ENCODE measurements at places on chromosomes 12 and 14.

GRCh38 chr14:70823281-70823680 is 14.0 kb upstream of the MAP3K9 start:
- no peak for DNase-seq

GRCh38 chr12:40999210-40999609 is 188.9 kb upstream of the PDZRN4 start:
- no peak for DNase-seq

DNA sequence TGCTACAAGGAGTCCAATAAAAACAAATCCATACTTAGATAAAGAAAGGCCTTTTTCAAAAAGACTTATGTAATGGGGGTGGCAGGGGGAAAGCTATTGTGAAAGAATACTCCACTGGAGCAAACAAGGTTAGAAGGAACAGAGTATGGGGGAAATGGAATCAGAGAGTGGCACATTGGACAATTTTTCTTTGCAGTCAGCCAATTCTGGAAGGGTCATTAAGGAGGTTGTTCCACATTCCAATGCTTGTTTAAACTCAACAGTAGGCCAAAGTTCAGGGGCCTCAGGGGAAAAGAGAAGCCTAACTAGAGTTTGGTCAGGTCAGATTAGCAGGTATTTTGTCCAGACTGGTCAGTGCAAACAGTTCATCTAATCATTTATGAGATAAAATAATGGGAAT is 105.2 kb upstream of the RESF1 start:
- no peak for DNase-seq

DNA sequence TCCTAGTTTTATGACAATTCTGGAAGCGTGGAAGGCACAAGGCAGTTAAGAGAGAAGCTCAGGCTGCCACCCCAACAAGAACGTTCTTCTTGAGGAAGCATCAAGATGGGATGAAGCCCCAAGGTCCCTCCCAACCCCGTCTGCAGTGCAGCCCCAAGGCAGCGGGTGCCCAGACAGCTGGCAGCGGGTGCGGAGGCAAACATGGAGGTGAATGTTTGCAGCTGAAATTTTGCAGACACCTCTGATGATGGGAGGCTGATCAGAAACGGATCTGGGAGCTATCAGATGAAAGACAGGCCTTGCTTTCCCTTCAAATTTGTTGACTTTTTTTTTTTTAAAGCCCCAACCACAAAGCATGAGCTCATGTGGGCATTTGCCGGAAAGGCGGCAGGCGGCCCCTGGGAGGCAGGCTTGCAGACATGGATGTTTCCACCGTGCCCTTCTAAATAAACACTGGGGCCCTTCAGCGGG is 230.7 kb upstream of the RTL1 start:
- no peak for DNase-seq

GRCh38 chr12:8890313-8891085 is 23.8 kb upstream of the PHC1 start:
- no peak for DNase-seq

DNA sequence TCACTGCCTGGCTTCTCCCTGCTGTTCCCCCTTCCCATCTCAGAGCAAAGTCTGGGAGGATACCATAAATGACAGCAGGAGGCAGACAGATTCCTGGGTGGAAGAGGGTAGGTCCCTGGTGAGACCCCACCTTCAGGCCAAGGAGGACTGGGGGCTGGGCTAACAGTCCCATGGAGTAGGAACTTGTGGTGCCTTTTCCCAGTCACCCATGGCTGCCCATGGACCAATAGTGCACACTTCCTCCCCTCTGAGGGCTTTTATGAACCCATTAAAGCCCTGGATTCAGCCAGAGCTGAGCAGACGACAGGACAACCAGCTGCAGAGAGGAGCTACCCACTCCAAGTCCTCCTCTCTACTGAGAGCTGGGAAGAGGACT is 36.6 kb upstream of the OR5AU1 start:
- DNase-seq = no peak

- no peak for DNase-seq
These were observed 386.3 kb upstream of the GARIN6 start for GRCh38 chr12:99261256-99261655.

DNA sequence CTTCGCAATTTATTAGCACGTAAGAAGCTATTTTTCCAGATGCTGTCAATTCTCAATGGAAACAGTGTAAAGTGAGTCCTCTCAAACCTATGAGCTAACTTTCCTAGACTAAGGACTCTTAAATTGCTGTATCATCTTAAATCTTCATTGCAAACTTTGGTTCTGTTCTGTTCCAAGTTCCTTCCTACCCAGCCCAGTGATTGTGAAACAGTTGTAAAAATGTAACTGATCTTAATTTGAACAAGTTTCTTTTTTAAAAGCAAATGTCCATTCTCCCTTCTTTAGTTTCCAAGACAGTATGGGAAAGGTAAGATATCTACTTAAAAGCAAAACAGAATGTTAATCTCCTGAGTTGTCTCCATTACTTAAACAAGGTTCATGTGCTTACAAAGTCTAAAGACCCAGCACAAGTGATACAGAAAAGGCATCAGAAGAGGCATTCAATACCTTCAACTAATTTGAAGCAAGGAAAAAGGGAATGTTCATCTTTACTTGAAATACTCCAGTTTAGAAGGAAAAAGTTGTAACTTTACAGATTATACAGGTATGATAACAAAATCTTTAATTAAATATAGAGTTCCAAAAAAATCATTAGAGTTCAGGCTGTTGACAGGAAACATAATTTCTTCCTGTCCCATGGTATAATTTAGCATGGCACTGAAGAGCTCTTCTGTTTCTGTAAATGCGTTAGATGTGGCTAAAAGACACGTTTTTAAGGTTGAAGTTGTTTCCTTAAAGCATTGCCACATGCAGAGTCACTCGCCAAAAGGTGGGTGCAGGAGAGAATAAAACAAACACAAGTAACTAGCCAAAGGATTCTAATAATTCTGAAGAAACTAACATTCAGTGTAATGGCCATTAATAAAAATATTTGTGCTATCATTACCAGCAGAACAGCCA is 101.5 kb upstream of the USP15 start:
- no peak for DNase-seq

DNA sequence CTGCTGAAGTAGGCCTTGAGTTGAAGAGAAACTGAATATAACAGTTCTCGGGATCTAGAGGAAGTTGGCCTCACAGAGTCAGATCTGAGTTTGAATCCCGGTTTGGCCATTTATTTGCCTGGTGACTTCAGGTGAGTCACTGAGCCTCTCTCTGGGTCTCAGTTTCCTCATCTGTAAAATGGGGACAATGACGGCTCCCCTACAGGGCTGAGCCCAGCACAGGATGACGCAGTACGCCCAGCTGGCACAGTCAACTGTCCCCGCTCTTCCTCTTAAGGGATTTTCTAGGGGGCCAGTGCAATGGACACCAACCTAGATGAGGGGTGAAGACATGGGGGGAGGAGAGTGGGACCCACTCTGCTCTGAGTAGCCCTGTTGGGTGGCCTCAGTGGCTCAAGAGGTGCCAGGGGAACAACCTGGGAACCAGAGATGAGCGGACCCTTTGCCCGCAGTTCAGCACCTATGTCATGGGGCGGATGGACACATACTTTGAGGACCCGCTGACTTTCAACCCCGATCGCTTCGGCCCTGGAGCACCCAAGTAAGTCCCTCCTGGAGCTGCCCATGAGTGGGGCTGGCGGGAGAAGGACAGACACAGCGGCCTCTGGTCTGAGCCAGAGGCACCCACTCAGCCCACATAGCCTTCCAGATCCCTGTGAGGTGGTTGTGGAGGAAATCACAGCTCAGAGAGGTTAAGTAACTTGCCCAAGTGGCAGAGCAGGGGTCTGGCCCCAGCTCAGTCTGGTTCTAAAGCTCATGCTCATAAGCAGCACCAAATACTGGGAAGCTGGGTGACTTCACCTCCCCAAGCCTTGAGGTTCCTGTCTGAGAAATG is 41.1 kb downstream of the CYP46A1 start:
- no peak for DNase-seq

DNA sequence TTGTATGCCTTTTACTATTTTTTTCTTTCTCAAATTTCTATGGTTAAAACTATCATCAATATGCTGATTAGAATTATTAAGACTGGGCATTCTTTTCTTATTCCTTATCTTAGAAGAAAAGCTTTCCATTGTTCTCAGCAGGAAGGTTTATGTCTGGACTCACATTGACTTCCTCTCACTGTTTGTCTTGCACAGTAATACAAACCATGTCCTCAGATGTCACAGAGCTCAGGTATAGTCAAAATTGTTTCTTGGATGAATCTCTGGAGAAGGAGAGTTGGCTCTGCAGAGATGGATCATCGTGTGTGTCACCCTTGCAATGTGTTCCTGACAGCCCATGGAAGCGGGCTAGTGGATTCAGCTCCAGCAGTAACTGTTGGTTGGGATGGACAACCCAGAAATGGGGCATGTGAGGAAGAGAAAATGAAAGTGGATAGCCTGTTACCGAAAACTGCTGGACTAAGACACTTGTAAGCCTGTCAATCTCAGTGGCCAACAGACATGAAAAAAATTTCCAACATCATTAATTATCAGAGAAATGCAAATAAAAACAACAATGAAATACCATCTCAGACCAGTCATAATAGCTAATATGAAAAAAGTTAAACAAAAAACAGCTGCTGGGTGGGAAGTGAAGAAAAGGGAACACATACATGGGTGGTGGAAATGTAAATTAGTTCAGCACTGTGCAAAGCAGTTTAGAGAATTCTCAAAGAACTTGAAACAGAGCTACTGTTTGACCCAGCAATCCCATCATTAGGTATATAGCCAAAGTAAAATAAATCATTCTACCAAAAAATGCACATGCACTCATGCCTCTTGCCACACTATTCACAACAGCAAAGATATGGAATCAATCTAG is 967.8 kb downstream of the TMEM121 start:
- DNase-seq = no peak

DNA sequence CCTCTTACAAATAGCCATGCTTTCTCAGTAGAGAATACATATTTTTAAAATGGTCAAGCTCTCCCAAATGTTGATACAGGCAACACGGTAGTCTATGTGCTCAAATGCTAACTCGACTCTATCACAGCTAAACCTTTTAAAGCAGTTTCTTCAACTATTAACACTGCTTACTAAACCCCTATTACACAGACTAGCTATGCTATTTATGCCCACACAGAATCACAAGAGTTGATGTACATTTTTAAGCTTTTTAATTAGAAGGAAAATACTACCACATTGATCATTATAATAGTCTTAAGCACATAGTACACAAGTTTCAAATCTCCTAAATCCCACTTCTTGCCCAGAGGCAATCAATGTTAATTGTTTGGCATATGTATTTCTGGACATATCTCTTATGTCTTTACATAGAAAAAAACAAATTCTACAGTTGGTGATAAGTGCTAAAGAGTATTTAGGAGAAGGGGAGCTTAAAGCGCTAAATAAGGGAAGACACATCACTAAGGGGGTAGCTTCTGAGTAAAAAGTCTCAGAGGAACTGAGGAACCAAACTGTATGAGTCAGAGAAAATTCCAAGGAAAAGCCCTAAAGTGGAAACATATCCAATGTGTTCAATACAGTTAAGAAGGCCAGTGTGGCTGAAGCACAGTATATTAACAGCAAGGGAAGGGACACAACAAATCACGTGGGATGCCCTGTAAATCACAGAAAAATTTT is 13.7 kb downstream of the HNRNPC start:
- no peak for DNase-seq

- no peak for DNase-seq
These were observed 1.0 kb downstream of the AHNAK2 start for GRCh38 chr14:104977008-104977680.

- DNase-seq = peak; percentile 63
These were observed 132.5 kb downstream of the DAAM1 start for GRCh38 chr14:59320763-59321625.

GRCh38 chr12:115223991-115224390 is 540.0 kb upstream of the TBX3 start:
- no peak for DNase-seq
